ENCODE measurements at places on chromosomes 3 and 15.

GRCh38 chr3:46946416-46946815 is 30.1 kb downstream of the CCDC12 start:
- no peak for DNase-seq

DNA sequence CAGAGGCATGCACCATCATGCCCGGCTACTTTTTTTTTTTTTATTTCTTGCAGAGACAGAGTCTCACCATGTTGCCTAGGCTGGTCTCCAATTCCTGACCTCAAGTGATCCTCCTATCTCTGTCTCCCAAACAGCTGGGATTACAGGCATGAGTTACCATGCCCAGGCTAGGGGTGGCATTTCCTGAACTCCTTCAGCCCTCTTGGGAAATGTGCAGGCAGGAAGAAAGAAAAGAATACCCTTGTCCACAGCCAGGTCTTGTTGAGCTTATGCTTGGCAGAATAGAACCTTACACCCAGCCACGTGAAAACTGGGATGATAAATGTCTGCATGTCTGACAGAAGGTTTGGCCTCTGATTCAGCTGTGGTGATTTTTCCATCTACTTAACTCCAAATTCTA is 30.2 kb upstream of the SNRPN start:
- no peak for DNase-seq

GRCh38 chr3:114274929-114275328 is 18.9 kb upstream of the TIGIT start:
- no peak for DNase-seq

GRCh38 chr3:100045696-100046095 is 68.6 kb downstream of the FILIP1L start:
- DNase-seq, result no peak

DNA sequence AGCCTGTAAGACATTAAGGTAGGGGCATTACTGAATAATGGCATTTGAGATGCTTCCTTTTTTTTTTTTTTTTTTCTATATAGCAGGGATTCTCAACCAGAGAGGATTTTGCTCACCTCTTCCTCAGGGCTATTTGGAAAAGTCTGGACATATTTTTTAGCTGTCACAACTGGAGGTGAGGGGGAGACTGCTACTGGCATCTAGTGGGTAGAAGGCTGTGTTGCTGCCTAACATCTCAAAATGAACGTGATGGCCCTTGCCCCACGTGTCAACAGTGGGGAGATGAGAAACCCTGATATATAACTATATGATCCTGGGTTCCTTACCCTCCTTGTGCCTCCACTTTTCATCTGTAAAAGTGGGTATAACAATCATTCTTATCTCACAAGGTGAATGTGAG is 71.9 kb downstream of the CADPS start:
- DNase-seq, result no peak

- DNase-seq, result no peak
Observed at GRCh38 chr3:113278599-113278955, 67.2 kb downstream of the BOC start.

DNA sequence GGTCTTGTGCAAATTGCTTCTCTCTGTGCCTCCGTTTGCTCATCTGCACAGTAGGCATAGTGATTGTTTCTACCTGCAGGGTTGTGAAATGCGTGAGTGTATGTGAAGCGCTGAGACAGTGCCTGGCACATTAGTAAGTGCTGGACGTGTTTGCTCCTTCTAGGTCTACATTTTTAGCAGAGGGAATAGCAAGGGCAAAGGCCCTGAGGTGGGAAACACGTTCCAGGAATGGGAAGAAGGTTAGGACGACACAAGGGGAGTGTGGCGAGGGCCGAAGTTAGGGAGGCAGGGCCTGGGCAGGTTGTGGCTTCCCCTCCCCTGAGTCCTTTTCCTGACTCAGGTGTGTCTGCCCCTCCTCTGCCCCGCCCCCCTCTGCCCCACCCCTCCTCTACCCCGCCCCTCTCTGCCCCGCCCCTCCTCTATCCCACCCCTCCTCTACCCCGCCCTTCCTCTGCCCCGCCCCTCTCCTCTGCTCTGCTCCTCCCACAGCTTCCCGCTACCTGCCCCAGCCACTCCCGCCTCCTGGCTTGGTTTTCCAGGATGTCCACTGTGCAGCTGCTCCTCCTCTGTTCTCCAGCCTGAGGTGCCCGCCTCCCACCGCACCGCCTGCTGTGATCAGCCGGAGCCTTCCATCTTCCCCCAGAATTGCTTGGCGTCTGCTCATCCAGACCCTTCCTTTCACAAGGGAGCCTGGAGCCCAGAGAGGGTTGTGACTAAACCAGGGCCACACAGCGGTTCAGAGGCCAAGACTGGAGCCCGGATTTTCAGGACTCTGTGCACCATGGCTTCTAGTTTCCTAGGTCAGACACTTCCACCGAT is 31.1 kb upstream of the SMAD6 start:
- DNase-seq, result no peak

- no peak for DNase-seq
Observed at GRCh38 chr15:90607361-90607760, 77.6 kb downstream of the CRTC3 start.

DNA sequence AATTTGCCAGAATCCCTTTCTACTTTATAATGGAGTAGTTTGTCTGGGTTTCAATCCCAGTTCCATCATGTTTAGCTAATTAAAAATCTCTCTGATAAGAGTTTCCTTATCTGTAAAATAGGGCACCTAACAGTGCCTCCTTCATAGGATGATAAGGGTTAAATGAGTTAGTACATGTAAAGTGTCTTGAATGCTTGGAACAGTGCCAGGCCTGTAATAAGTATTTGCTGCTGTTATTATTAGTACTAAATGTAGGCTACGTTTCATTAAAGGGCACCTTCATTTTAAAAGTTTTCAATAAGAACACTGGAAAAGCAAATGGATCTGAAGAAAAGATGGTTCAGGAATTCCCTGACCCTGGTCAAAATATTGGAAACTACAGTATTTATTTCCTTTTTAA is 11.8 kb upstream of the SLC2A2 start:
- no peak for DNase-seq

DNA sequence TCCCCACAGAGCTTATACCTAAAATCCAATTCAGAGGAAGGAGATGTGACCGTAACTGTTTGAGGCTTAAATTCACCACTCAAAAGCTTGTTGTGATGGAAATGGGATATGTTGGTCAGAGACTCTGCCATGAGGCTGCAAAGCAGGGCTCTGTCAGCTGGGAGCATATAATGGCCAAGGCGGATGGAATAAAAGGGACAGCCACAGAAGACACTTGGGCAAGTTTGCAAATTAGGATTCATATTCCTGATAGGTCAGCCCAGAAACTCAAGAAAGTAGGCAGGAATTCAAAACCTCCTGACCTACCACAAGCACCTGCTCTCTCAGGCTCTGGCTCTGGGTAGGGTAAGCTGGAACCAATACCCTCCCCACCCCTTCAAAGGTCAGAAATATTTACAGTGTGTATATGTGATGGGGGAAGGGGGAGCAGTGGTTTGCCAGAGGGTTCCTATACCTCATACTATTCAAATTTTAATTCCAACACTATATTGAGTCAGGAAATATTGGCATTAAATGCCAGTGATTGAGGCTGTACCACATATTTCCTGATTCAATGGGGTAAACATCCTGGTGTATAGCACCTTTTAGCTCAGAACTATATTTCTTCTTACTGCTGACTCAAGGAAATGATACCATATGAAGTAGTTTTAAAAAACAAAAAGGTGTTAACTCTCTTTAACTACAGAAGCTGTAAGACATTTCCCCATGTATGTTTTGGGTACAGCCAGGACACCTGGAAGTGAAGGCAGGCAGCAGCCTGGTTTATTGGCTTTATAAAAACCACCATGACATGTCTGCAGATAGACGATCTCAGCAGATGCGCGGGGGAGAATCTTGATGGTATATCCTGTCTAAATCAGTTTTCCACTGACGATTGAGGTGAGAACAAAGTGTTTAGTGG is 19.2 kb downstream of the FYCO1 start:
- peak; percentile 40 for DNase-seq

DNA sequence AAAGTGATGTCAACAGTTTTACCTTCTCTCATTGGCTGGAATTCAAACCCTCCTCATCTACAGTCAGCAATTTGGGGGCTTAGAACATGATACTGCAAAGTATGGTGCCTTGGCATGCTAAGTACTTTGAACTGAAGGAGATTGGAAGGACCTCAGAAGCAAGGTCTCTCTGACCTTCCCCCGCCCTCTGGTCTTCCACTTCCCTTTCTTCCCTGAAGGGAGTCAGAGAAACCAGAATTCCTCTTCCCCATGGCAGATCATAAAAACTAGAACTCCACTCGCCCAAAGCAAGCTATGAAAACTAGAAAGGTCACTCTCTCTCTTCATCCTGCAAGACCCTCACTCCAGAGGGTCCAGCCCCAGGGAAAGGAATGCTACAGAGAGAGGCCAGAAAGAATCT is 64.2 kb downstream of the CD200R1L start:
- DNase-seq, result no peak

GRCh38 chr3:106210923-106211322 is 342.1 kb upstream of the CBLB start:
- no peak for DNase-seq

All from CD4-positive, alpha-beta T cell treated with Interleukin-15 for 4 hours (primary cell).